ENCODE measurements at places on chromosomes 5 and 9. TPM values are rescaled to one million over a fixed set of nuclear protein-coding genes. Genes with fewer than 3 reads are reported as not detected.

Gene IL13
- not detected for total RNA-seq

Gene CDX1
- not detected for total RNA-seq

Gene PTGER4
- total RNA-seq: 12.1 TPM

Gene WWC1
- total RNA-seq: 38.7 TPM

Gene GHR
- 13.8 TPM for total RNA-seq

Gene CBY3
- not detected for total RNA-seq

Gene ZNF782
- 14.3 TPM for total RNA-seq

Gene LHX3
- not detected for total RNA-seq

Gene FOXD1
- 1.6 TPM for total RNA-seq

Gene HSD17B4
- 515 TPM for total RNA-seq

Gene ABLIM3
- 30.4 TPM for total RNA-seq

Gene CDKN2A
- total RNA-seq: not detected

Gene C1QTNF3
- 12.3 TPM for total RNA-seq

Gene BTNL9
- 77.1 TPM for total RNA-seq

Gene GM2A
- 15.4 TPM for total RNA-seq

Gene SLCO6A1
- not detected for total RNA-seq

Gene PCDHAC2
- total RNA-seq: 2.0 TPM

Gene ZNG1C
- total RNA-seq: 41.2 TPM

Gene TMEM252
- total RNA-seq: not detected

Gene MARCOL
- total RNA-seq: not detected

Gene TMEM215
- total RNA-seq: not detected

Gene C8G
- 1.8 TPM for total RNA-seq

Gene TAF1L
- 0.13 TPM for total RNA-seq

Gene PCDHGA2
- 4.3 TPM for total RNA-seq

Gene PCDHGA3
- 4.4 TPM for total RNA-seq

Gene PTGDS
- 37.1 TPM for total RNA-seq

Gene SLC36A2
- total RNA-seq: not detected

Gene IFNA4
- total RNA-seq: not detected

Gene PCDHA13
- 2.8 TPM for total RNA-seq

Gene FKBP15
- total RNA-seq: 25.0 TPM

Gene SLC6A7
- not detected for total RNA-seq

Gene BSPRY
- 67.7 TPM for total RNA-seq

Gene KCNIP1
- total RNA-seq: 0.54 TPM

Gene MYORG
- 9.2 TPM for total RNA-seq

Gene OLFM1
- 25.8 TPM for total RNA-seq

Gene ECM2
- 15.2 TPM for total RNA-seq

Gene FRRS1L
- 0.40 TPM for total RNA-seq

Gene C9
- total RNA-seq: not detected

Gene FOXD4
- 0.89 TPM for total RNA-seq

Gene EQTN
- not detected for total RNA-seq

Gene ELOVL7
- total RNA-seq: 16.4 TPM

Gene PCDHB11
- total RNA-seq: 2.0 TPM
